Cardiac muscle cell (in vitro differentiated cells and primary cell): ENCODE measurements at places on chromosomes 7 and 10. TPM values are rescaled to one million over a fixed set of nuclear protein-coding genes. Genes with fewer than 3 reads are reported as not detected.

DNA sequence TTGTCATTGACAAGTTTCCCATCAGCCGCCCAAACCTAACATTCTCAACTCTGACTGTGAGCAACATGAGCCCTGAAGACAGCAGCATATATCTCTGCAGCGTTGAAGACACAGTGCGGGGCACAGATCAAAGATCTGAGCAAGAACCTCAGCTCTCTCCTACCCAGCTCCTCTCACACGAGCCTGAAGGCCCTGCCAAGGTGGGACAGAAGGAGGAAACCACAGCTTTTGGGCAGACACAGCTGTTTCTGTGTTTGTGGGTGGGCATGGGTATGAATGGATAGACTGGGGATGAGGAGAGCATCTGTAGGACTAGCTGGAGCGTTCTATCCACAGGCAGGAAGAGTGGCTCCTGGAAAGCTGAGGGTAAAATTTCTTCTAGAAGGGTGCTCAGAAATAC, 8.5 kb upstream of the PRSS1 start:
- H3K4me3 ChIP-seq = no peak overlapping the region
- H3K36me3 ChIP-seq = no peaks in the 10 kb centered on the region
- DNase-seq = no peak
- H3K27ac ChIP-seq = no peak overlapping the region
- no peaks in the 10 kb centered on the region for H3K27me3 ChIP-seq

- no peaks in the 10 kb centered on the region for H3K4me1 ChIP-seq
- H3K27ac ChIP-seq = no peak overlapping the region
- peaks cover 79% of the 10 kb centered on the region for H3K27me3 ChIP-seq
- H3K4me3 ChIP-seq = no peak overlapping the region
- no peak for DNase-seq
Observed at GRCh38 chr10:49403363-49403762, 7.5 kb upstream of the DRGX start.

DNA sequence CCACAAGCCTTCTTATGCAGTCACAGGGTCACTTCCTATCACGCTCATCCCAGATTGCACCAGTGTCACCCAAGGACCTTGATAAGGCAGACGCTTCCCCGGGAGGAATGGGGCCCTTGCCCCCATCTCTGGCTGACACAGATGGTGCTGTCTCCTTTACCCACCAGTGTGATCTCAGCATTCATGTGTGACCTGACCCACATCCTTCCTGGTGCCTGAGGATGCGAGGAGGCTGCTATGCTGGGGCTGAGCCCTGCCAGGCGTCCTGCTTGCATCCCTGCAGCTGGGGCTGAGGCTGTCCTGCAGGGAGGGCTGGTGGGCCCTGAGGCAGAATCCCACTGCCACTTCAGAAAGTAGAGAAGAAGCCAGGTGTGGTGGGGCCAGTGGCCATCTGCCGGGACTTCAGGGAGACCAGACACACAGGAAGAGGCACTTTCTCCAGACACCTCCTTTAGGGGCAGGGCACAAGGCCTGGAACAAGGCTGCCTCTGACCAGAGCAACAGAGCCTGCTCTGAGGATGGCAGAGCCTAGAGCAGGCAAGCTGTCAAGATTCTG, 35.3 kb downstream of the RASGEF1A start:
- H3K27ac ChIP-seq = no peak overlapping the region
- no peaks in the 10 kb centered on the region for H3K36me3 ChIP-seq
- peaks cover 73% of the 10 kb centered on the region for H3K27me3 ChIP-seq
- H3K4me1 ChIP-seq = no peaks in the 10 kb centered on the region
- no peak for DNase-seq

- no peaks in the 10 kb centered on the region for H3K4me1 ChIP-seq
- no peak overlapping the region for H3K4me3 ChIP-seq
- no peaks in the 10 kb centered on the region for H3K36me3 ChIP-seq
- no peak overlapping the region for H3K27ac ChIP-seq
- no peak for DNase-seq
Observed at GRCh38 chr10:36187380-36188079, 545.4 kb upstream of the FZD8 start.

- no peak overlapping the region for H3K4me3 ChIP-seq
- H3K27ac ChIP-seq = no peak overlapping the region
- no peaks in the 10 kb centered on the region for H3K27me3 ChIP-seq
- DNase-seq = peak; percentile 68
Observed at GRCh38 chr10:69232252-69232651, 12.1 kb downstream of the HKDC1 start.

DNA sequence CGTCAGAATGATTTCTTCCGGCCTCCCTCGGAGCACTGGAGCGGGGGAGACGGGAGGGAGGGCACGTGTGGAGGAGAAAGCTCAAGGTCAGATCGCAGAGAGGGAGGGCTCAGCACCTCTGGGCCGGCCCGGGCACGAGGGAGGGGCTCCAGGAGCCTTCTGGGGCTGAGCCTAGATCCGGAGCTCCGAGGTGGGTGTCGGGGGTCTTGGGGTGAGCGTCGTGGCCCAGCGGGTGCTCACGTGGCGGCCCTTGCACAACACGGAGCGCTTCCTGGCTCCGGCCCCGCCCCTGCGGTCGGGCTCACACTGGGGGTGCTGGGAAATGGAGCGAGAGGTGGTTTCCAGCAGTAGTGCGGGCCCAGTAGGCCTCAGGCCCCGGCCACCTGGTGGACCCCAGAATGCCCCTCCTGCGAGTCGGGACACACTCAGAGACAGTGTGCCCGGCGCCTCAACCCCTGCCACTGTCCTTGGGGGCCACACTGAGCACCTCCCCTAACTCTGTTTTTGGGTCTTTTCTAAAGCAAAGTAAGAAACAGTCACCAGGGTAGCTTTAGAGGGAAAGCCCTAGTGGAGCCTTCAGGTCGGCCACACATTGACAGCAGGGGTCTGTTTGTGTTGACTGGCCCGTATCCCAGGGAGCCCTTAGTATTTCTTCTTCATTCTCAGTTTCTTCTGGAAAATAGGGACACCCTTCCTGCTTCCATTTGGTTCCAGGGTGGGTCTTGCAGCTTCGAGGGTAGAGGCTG, 798 bp downstream of the PPIF start:
- peaks cover 39% of the 10 kb centered on the region for H3K4me1 ChIP-seq
- H3K36me3 ChIP-seq = peaks cover 20% of the 10 kb centered on the region
- peak overlapping the region; percentile 63 for H3K4me3 ChIP-seq
- no peaks in the 10 kb centered on the region for H3K27me3 ChIP-seq
- H3K27ac ChIP-seq = peak overlapping the region; percentile 81

DNA sequence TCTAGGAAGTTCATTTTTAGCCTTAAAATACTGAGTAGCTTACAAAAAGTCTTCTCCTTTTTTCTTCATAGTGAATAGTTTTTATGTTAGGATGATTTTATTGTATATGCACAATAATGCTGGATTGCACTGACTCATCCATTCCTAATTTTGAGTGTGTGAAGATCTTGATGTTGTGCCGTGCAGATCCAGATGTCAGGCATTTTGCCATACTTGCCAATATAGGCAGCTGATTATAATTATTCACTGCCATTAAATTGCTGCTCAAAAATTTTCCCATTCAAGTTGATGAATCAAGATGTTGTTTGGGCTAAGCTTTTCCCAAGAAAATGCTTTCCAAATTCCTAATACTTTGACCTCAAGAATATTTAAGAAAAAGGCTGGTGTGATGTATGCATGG, 218.3 kb downstream of the AHR start:
- no peaks in the 10 kb centered on the region for H3K27me3 ChIP-seq
- H3K36me3 ChIP-seq = no peaks in the 10 kb centered on the region
- DNase-seq = no peak
- no peak overlapping the region for H3K27ac ChIP-seq
- H3K4me1 ChIP-seq = no peaks in the 10 kb centered on the region
- H3K4me3 ChIP-seq = no peak overlapping the region

DNA sequence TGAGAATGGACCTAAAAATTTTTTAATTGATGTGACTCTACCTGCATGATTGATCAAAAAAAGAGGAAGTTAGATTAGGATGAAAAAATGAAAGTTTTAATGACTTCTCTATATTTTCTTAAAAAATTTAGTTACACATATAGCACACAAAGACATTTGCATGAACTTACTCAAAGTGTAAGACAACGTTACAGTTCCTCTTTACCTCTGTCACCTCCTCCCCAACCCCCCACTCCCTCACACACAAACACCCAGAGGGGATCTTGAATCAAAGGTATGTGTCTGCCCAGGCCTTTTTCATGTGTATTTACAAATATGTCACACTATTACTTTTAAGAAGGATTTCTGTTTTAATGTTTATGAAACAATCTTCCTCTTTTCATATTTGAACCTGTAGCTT, 20.6 kb upstream of the CDCA7L start:
- H3K27ac ChIP-seq = no peak overlapping the region
- no peaks in the 10 kb centered on the region for H3K36me3 ChIP-seq
- H3K27me3 ChIP-seq = no peaks in the 10 kb centered on the region
- peaks cover 15% of the 10 kb centered on the region for H3K4me1 ChIP-seq
- H3K4me3 ChIP-seq = no peak overlapping the region

GRCh38 chr7:18128846-18129245, 101.2 kb upstream of the PRPS1L1 start:
- H3K36me3 ChIP-seq = no peaks in the 10 kb centered on the region
- peaks cover 22% of the 10 kb centered on the region for H3K4me1 ChIP-seq
- no peak overlapping the region for H3K4me3 ChIP-seq
- H3K27ac ChIP-seq = no peak overlapping the region
- H3K27me3 ChIP-seq = no peaks in the 10 kb centered on the region

DNA sequence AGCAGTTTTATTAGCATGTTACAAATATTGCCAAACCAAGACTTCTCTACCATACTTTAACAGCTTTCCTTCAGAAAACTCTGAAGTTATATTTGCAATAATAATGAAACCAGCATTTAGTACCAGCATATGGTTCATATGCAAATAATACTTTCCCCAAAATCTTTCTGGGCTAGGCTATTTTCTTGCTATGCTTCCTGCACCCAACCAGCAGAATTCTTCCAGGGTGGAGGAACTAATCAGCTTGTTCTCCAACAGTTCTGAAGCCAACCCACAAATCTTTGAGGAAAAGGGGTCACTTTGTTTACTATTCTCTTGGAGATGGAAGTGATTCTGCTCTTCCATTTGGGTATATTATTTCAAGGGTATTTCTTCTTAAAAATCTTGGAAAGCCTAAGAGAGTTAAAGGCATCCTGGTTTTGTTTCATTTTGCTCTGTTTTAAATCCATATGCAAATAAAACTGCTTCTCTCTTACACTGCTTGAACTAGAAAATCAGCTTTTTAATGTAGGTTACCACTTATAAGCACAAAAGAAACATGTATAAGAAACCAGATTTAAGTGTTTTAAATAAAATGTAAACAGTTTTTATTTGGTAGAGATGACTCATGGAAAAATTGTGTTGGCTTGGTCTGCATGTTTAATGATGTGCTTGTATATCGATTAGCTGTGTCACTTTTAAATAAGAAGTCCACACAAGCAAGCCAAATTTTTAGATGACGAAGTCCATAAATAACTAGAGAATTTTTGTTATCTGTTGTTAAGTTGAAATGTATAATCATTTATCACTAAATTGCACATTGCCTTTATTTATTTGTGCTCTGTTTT, 103.7 kb downstream of the HECTD2 start:
- no peak for DNase-seq
- no peaks in the 10 kb centered on the region for H3K36me3 ChIP-seq
- no peaks in the 10 kb centered on the region for H3K4me1 ChIP-seq
- H3K27me3 ChIP-seq = no peaks in the 10 kb centered on the region
- no peak overlapping the region for H3K27ac ChIP-seq
- H3K4me3 ChIP-seq = no peak overlapping the region

- H3K36me3 ChIP-seq = no peaks in the 10 kb centered on the region
- no peak overlapping the region for H3K4me3 ChIP-seq
- no peak for DNase-seq
- no peaks in the 10 kb centered on the region for H3K27me3 ChIP-seq
Observed at GRCh38 chr10:67722113-67722512, 26.1 kb upstream of the CTNNA3 start.

GRCh38 chr10:80516506-80517075, 21.1 kb upstream of the SH2D4B start:
- peaks cover 32% of the 10 kb centered on the region for H3K36me3 ChIP-seq
- no peak overlapping the region for H3K4me3 ChIP-seq
- no peaks in the 10 kb centered on the region for H3K27me3 ChIP-seq
- no peak for DNase-seq

DNA sequence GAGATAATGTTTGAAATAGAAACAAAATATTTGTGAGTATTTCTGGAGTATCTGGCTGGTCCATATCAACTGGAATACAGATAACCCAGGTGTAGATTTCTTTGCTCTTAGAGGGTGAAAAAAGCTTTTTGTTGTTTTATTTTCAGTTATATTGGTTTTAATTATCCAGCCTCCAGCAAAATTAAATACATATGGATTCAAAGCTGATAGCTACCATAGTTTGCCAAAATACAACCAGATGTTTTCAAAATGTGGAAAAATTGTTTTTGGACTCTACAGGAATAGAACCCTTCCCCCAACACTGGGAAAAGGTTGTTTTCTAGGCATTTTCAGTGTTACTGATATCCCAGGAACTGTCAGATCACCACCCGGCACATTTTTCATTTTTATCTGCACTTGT, 30.1 kb downstream of the LRRC17 start:
- no peaks in the 10 kb centered on the region for H3K27me3 ChIP-seq
- no peak overlapping the region for H3K27ac ChIP-seq
- no peak for DNase-seq
- no peak overlapping the region for H3K4me3 ChIP-seq

DNA sequence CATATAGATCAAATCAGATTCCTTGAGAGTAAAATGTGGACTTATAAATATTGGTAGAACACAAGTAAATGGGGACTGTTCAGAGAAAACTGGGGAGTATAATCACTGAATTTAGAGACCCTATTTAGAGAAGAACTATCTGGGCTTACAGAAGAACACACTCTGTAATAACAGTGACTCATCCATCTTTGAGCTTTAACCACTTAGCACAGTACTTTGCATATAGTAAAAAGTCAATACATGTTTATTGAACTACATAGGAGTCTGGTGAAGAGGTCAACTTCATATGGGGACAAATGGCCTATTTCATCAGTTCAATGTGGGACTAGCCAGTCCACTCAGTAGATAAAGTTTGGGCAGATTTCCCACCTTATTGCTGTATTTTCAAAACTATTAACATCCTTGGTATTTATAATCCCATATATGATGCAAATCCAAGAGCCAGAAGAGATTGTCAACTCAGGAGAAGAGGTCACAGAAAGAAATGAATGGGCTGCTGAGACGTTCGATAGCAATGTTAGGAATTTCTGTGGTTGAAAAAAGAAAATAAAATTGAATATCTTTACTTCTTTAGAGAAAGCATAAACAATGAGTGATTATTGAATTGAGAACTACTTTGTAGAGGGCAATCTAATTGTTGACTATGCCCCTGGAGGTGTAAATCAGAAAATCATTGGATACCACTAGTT, 119.3 kb upstream of the CACNA2D1 start:
- no peaks in the 10 kb centered on the region for H3K4me1 ChIP-seq
- no peak overlapping the region for H3K27ac ChIP-seq
- H3K4me3 ChIP-seq = no peak overlapping the region
- peak; percentile 65 for DNase-seq

- H3K4me3 ChIP-seq = no peak overlapping the region
- H3K4me1 ChIP-seq = no peaks in the 10 kb centered on the region
- DNase-seq = no peak
- no peak overlapping the region for H3K27ac ChIP-seq
- no peaks in the 10 kb centered on the region for H3K36me3 ChIP-seq
Observed at GRCh38 chr7:152975076-152975475, 215.5 kb downstream of the ACTR3B start.

Gene STEAP2
- 2.9 and 3.4 TPM in 2 replicates for total RNA-seq

Gene IDI2
- not detected in 2 replicates for total RNA-seq

Gene RBP3
- total RNA-seq = not detected in 2 replicates

Gene ANKRD30A
- total RNA-seq = not detected in 2 replicates

Gene OR2AE1
- total RNA-seq = not detected in 2 replicates

Gene ARHGEF35
- total RNA-seq = 0.35 and 1.7 TPM in 2 replicates

Gene UNC5B
- total RNA-seq = 112 and 172 TPM in 2 replicates

Gene CPA1
- total RNA-seq = 3.3 and 4.3 TPM in 2 replicates

Gene NACAD
- 1.2 and 2.1 TPM in 2 replicates for total RNA-seq

Gene GNAI1
- 21.8 and 26.1 TPM in 2 replicates for total RNA-seq

Gene SNX10
- total RNA-seq = 3.3 and 5.0 TPM in 2 replicates

Gene EVX1
- total RNA-seq = not detected in 2 replicates
